ENCODE measurements at places on chromosomes 1 and 21.

GRCh38 chr1:19564366-19564765 is 79.0 kb upstream of the CAPZB start:
- no peak for DNase-seq

- DNase-seq = no peak
Measured at GRCh38 chr1:168243198-168243597, 17.4 kb downstream of the SFT2D2 start.

- DNase-seq = no peak
Measured at GRCh38 chr1:67110352-67110751, 24.4 kb downstream of the C1orf141 start.

- no peak for DNase-seq
Measured at GRCh38 chr1:210264496-210265380, 32.1 kb downstream of the SERTAD4 start.

- no peak for DNase-seq
Measured at GRCh38 chr1:185603158-185603557, 131.0 kb upstream of the HMCN1 start.

DNA sequence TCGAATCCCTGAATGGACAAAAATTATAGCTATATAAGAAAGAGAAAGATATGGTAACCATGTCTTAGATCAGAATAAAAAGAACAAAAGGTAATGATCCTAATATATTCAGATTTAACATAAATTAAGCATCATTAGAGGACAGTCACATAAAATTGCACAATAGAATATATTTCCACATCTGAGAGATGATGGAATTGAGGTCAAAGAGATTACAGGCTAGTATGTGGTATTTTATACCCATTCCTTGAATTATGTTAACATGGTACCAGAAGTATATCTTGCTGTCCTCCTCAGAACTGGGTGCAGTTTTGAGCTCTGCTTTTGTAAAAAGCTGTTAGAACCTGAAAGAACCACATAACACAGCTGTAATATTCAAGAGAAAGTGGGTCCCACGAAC is 245.6 kb upstream of the HOOK1 start:
- peak; percentile 13 for DNase-seq

GRCh38 chr1:202627841-202628565 is 82.3 kb downstream of the SYT2 start:
- no peak for DNase-seq

DNA sequence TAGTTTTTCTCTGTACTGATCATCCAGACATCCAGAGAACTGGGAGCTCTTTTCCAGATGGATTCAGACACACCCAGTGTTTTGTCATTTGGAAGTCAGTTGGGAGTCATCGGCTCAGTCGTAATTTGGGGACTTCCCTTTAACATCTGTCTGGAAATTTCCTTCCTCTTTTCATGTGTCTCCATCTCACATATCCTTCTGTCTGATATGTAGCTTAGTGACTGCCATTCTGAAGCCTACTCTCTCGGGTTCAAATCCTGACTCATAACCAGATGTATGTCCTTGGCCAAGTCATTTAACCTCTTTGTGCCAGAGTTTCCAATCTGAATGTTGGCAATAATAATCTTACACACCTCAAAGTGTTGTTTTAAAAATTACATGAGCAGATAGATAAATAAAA is 3.0 kb downstream of the MORC3 start:
- DNase-seq = peak; percentile 26

Measured in HCEC 1CT (cell line).